ENCODE measurements at places on chromosomes 2 and 18.

- H3K27me3 ChIP-seq = no peaks in the 10 kb centered on the region
- H3K27ac ChIP-seq = no peak overlapping the region
- no peaks in the 10 kb centered on the region for H3K4me1 ChIP-seq
- H3K36me3 ChIP-seq = no peaks in the 10 kb centered on the region
- no peak overlapping the region for H3K4me3 ChIP-seq
Measured at GRCh38 chr2:185782223-185782769, 43.7 kb downstream of the FSIP2 start.

GRCh38 chr18:58502628-58503027, 126.3 kb downstream of the ALPK2 start:
- H3K27me3 ChIP-seq = no peaks in the 10 kb centered on the region
- no peak for DNase-seq
- H3K36me3 ChIP-seq = no peaks in the 10 kb centered on the region
- H3K27ac ChIP-seq = no peak overlapping the region
- no peak overlapping the region for H3K4me3 ChIP-seq
- 0 out of 2 replicates have a peak, but pooled peaks cover 6% of the 10 kb centered on the region for H3K4me1 ChIP-seq

GRCh38 chr2:228465408-228465807, 283.9 kb upstream of the SPHKAP start:
- no peak overlapping the region for H3K27ac ChIP-seq
- no peak for DNase-seq
- no peak overlapping the region for H3K4me3 ChIP-seq
- peaks cover 11% of the 10 kb centered on the region for H3K36me3 ChIP-seq

DNA sequence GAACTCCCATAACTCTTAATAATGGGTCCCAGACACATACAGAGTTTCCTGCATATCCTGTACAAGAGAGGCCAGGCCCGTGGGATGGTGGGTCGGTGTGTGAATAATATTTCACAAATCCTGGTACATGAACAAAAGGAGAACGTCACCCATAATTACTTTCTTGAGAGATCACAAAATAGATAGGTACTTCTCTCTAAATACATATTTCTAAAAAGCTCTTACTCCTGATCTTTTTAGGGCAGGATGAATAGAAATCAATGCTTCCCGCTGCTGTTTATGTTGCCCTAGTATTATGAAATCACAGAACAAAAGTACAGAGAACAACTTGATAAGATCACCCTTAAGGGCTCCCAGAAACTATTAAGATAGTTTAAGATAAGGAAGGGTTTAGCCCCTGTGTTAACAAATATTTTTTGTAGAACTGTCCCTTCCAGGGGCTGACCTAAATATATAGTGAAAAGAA, 5.4 kb downstream of the IRS1 start:
- peak overlapping the region; percentile 75 for H3K4me3 ChIP-seq
- no peaks in the 10 kb centered on the region for H3K27me3 ChIP-seq
- peaks cover 72% of the 10 kb centered on the region for H3K4me1 ChIP-seq
- no peak for DNase-seq

GRCh38 chr18:474416-474815, 26.1 kb downstream of the COLEC12 start:
- H3K27me3 ChIP-seq = no peaks in the 10 kb centered on the region
- H3K36me3 ChIP-seq = no peaks in the 10 kb centered on the region
- no peak for DNase-seq
- H3K4me3 ChIP-seq = no peak overlapping the region
- H3K4me1 ChIP-seq = peaks cover 40% of the 10 kb centered on the region
